Fibroblast of upper back skin (primary cell): ENCODE measurements at places on chromosomes 5 and 9.

GRCh38 chr5:149646564-149646963 lies 65.3 kb downstream of the ARHGEF37 start:
- DNase-seq, result no peak

GRCh38 chr5:42965934-42966333 lies 74.2 kb downstream of the ANXA2R start:
- DNase-seq, result no peak

GRCh38 chr5:166991601-166992000 lies 1299.8 kb upstream of the WWC1 start:
- DNase-seq, result no peak

GRCh38 chr9:107018861-107019545 lies 156.0 kb downstream of the ZNF462 start:
- DNase-seq, result peak; percentile 80

DNA sequence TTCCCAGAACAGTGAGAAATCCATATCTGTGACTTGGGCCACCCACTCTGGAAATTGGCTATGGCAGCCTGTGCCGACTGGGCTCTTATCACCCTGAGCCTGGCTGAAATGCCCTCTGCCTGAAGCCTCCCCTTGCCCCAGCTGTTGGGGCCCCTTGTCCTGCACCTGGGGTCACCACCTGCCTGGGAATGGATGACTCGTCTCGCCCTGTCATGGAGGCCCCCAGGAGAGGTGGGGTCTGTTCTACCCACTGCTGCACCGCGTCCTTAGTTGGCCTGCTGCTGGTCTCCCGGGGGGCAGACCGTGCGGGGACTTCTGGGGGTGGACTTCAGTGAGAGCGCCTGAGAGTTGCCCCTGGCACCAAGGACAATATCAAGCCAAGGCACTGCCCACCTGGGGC lies 46.6 kb upstream of the COL5A1 start:
- DNase-seq, result no peak

DNA sequence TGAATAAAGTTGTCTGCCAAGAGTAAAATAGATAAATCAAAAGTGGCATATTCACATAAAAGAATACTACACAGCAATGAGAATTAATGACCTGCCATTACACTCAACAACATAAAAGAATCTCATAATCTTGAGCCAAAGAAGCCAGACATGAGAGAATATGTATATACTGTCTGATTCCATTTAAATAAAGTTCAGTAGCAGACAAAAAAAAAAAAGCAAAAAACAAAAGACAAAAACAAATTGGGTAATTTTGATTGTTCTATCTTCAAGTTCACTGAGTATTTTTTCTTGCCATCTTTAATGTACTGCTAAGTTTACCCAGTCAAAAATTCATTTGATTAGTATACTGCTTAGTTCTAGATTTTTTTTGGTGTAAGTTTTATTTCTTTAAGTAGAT lies 87.9 kb upstream of the TRPC7 start:
- DNase-seq, result no peak

DNA sequence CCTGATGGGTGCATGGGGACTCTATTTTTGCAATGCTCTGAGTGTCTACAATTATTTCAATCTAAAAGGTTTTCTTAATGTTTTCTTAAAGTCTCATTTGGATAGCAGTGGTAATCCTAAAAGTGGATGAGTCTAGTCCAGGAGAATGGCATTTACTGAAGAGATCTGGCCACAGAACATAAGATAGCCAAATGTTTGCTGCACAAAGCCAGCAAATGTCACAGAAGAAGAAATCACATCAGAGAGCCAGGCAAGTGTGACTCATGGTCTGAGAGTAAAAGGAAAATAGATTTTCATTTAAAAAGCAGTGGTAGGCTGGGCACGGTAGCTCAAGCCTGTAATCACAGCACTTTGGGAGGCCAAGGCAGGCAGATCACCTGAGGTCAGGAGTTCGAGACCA lies 352.7 kb upstream of the GRAMD2B start:
- DNase-seq, result peak; percentile 31

- no peak for DNase-seq
Observed at GRCh38 chr5:154199263-154199662, 8.7 kb downstream of the GALNT10 start.

DNA sequence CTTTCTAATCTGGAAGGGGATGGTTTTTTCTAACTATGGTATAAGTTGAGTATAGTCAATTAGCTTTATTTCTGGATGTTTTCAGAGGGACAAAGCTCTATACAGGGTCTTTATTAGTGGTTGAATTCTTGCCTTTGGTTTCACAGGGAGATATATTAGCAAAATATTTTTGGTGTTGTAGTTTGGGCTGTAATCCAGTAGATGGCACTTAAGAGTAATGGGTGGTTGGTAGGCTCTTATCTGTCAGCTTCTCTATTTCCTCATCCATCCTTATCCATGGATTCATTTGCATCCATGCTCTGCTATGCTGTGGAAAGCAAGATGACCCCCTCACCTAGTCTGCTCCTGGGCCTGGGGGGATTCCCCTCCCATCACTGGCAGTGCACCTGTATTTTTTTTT lies 363.6 kb upstream of the CYLC2 start:
- no peak for DNase-seq

DNA sequence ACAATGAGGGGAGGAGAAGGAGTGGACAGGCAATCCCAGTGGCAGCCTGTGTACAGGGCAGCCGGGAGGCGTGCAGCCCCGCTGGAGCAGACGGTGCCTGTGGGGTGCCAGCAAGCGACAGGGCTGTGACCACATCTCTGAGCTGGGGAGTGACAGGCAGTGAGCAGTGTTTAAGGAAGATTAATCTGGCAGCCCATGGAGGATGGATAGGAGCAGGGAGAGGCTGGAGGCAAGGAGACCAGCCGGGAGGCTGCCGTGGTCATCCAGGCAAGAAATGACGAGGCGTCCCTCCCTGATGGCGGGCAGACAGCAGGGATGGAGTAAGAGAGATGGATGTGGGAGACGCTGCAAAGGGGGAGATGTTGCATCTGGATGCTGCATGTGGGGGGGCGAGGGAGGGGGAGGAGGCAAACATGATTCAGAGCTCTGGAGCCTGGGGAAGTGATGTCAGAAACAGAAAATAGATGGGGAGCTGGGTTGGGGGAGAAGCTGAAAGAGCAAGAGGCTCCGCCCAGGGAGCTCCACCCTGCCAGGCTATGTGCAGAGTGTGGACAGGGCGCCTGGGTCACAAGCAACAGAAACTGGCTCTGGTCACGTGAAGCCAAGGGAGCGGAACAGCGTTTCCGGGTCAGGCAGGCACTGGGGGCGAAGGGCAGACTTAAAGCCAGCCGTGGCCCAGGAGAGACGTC lies 12.6 kb downstream of the UNC5A start:
- DNase-seq, result no peak

DNA sequence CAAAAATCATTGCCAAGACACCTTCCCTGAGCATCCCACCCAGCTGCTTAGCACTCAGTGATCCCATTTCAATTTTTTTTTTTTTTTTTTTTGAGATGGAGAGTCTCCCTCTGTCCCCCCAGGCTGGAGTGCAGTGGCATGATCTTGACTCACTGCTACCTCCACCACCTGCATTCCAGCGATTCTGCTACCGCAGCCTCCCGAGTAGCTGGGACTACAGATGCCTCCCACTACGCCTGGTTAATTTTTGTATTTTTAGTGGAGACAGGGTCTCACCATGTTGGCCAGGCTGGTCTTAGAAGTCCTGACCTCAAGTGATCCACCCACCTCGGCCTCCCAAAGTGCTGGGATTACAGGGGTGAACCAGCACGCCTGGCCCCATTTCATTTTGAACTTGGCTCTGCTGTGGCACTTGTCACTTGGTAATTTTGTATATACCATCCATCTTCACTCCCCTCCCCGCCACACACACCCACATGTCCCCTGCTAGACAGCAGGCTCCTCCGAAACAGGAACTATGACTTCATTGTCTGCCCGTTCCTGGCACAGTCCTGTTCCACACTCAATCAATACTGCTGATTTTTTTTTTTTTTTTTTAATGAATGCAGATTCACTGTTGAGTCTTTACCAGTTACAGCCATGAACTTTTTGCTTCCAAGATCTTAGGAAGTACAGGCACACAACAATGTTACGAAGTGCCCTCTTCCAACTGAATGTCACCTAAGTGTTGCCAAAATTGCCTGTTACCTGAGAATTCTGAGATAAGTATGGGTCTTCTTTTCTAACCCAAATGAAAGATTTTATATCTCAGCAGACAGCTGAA lies 17.3 kb upstream of the ZBTB34 start:
- DNase-seq, result no peak

- DNase-seq, result no peak
Observed at GRCh38 chr5:180157866-180158265, 51.1 kb downstream of the RASGEF1C start.

DNA sequence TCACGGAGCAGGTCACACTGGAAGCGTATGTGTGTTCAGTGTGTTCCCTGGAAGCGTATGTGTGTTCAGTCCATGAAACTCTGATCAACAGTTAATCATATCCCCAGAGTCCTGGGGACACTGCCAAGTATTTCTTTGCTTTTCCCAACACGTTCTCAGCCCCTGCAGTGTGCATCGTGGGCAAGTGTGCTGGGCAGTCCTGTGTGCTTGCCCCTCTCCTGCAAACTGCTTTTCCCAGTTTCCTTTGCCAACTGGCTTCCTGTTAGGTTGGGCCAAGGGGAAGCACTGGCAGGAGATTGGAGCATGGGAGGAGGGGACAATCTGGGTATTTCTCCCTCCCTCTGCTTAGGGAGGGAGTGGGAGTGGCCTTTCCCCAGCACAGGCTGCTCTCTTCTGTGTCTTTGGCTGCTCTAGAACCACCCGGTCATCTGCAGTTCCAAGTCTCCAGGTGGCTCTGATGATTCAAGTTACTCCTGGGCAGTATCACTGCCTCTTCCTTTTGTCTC lies 36.8 kb upstream of the NEK6 start:
- peak; percentile 33 for DNase-seq

GRCh38 chr5:139700711-139701055 lies 52.5 kb downstream of the CXXC5 start:
- DNase-seq, result no peak

- DNase-seq, result peak; percentile 45
Observed at GRCh38 chr9:35306283-35306682, 144.5 kb downstream of the UNC13B start.

DNA sequence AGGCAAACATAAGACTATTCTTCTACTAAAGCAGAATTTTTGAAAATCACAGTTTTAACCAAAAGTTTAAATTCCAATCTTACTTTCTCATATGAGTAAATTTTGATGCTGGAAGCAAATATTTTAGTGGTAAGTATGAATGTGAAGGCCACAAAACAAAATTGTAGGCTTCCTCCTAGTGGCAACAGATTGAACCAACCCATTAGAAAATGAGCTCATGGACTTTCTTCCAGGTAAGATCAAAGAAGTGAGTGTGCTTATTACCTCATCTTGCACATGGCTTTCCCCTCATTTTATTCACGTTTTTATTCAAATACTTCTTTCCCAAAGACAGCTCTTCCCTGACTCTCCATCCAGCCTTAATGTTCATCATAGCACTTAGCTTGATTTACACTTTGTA lies 16.5 kb upstream of the RLN2 start:
- DNase-seq, result peak; percentile 2

DNA sequence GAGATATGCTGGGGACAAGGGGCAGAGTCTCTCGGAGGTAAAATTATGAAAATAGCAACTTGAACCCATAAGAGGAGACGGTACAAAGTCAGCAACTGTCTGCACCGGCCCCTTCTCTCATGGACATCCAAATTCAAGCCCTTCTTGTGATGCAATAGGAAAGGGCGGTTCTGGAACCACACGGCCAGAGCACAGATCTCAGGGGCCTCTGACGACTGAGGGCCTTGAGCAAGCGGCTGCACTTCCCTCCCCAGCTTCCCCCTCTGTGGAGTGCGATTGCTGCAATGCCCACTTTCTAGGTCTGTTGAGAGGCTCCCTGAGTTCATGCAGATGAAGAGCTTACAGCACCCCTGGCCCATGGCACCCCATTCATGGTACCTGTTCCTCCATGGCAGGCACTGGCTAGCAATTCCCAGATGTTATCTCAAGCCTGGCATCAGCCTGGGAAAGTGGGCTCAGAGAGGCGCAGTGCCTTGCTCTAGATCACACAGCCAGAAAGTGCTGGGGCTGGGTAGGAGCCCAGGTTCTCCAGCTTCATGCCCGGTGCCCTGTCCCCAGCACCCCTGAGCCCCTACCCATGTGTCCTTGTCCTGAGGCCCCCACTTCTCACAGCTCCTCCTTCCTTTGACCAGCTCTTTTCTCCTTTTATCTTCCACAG lies 17.7 kb upstream of the CPLX2 start:
- DNase-seq, result no peak

GRCh38 chr5:143946837-143947236 lies 134.9 kb downstream of the HMHB1 start:
- DNase-seq, result peak; percentile 33

GRCh38 chr9:19198406-19198805 lies 32.1 kb upstream of the DENND4C start:
- DNase-seq, result no peak

DNA sequence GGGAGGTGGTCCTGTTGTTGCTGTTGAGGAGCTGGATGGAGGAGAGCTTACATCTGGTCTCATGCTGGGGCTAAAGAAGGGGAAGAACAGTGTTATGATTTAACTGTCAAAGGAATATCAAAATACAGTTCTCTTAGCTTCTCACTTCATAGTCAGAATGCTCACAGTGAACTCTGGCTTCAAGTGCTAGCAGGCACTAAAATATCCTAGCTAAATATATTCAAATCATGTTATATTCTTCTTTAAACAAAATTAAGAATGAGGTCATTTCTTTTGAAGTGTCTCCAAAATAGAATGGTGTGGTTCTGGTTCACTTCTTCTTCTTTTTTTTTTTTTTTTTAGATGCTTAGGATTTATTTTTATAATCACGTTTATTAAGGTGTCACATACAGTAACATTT lies 89.4 kb downstream of the NR3C1 start:
- DNase-seq, result no peak

- peak; percentile 74 for DNase-seq
Observed at GRCh38 chr5:170597109-170597751, 93.4 kb downstream of the KCNIP1 start.

DNA sequence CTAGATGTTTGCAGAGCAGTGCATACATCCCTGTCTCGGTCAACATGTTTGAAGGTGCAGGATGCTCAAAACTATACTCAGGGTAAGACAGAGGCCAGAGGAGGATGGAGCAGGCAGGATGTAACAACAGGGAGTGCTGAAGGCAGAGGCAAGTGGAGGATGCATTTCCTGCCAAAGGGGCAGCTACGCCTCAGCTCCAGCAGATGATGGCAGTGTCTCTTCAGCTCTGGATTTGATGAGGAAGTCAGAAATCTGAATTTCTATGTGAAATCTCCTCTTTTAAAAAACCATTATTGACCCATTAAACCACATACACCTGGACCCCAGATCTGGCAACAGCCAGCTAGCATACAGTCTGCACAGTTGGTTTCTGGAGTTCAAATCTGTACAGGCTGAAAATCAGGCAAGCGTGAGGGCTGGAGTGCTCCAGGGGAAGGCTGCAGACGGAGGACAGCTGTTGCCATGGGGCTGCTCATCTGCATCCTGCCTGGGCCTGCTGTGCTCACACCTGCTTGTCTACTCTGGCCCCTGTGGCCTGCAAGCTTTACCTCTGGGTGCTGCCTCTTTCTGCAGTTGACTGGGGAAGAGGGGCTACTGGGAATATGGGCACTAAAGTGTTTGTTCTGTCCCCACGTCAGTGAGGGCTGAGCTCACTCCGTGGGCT lies 152.9 kb upstream of the SLC28A3 start:
- DNase-seq, result no peak
